Dorsolateral prefrontal cortex (tissue), 122 donors: ENCODE measurements at places on chromosomes 11 and 22.

GRCh38 chr11:133955945-133956421, 785 bp downstream of the IGSF9B start:
- DNase-seq, result no peak

- no peak for DNase-seq
Observed at GRCh38 chr11:75055511-75055910, 41.2 kb downstream of the OR2AT4 start.

DNA sequence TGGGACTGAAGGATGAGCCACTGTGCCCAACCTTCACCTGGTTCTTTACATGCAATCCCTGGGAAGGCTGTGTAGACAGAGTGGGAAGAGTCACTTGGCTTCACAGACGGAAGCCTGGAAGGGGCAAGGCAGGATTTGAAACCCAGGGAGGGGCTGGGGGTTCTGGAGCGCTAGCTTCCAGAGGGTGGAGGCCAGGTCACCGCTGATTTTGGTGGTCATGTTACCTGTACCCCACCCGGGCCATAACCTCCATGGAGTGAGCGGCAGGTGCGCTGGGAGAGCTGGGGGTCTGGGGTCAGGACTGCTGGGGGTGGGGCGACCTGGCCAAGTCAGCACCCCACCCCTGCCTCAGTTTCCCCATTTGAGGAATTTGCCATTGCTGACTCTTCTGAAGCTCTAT, 38.3 kb downstream of the PDGFB start:
- no peak for DNase-seq

DNA sequence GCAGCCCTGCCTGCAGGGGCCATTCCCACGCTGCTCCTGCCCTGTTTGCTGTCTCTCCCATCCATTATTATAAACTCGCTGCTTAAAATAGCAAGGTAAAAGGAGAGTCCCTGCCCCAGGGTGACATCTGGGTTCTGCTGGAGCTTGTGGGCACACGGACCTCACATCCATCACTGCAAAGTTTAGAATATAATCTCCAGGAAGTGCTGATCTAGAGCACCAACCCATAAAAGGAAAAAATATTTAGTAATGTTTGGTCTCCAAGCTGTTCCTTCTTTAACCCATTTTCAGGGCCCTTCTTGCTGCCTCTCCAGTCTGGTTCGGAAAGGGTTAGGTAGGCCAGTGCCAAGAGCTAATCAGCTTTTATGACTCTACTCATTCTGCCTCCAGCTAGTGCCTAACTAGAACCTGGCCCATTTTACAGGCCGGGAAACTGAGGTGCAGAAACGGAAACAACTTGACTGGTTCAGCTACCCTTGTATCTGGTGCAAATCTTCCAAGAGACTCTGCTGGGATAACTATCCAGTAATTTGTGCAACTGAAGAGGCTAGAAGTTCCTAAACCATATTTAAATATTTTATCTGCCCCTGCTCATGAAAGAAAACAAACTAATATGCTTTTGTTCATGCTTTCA, 37.5 kb downstream of the IRAG1 start:
- DNase-seq, result no peak

DNA sequence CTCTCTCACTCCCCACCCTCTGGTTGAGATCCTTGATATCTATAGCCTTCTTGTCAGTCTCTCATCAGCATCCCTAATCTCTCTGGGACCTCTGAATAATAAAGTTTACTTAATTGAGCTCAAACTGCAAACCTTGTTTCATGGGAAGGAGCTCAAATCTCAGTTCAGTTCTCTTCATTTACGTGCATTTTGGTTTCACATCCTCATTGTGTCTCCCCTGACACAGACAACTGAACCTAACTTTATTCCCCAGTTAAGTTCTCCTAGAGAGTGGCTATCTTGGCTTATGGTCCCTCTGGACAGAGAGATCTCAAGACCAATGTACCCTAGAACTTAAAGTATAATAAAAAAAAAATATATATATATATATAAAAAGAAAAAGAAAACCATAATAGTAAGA, 47.3 kb downstream of the NXPE2 start:
- DNase-seq, result no peak

DNA sequence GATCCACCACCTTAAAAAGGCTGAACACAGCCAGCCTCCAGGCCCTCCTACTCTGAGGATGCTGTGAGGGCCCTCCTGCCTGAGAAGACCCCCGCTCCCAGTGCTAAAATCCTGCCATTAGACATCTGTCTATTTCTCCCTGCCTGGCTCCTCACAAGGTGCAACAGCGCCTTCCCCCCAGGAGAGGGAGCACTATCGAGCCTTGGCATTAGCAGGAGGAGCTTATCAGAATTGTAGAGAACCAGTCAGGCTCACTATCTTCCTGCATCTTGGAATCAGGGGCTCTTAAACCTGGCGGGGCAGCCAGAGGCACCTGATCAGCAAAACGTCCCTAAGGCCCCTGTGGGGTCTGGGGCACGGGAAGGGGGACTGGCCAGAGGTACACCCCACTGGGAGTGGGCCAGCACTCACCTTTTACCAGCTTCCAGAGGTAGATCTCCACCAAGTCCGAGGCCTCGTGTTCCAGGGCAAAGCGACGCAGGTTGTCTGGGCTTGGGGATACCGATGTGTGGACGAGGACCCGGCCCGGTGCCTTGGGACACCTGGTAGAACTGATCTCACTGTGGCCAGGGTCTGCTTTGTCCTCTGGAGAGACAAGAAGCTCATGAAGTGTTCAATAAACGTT, 28.7 kb downstream of the CHRDL2 start:
- peak; percentile 37 for DNase-seq

DNA sequence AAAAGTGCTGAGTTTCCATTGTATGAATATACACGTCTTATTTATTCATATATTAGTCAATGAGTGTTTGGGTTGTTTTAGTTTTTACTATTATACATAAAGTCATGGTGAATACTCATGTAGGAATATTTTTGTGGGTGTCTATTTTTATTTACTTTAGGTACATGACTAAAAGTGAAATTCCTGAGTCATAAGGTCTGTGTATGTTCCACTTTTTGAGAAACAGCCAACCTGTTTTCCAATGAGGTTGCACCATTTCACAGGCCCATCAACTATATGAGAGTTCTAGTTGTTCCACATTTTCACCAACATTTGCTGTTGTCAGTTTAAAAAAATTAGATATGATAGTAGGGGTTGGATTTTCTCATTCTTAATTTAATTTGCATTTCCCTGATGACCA, 6.6 kb upstream of the OR6X1 start:
- no peak for DNase-seq

GRCh38 chr22:18000441-18001039, 23.8 kb downstream of the MICAL3 start:
- no peak for DNase-seq

DNA sequence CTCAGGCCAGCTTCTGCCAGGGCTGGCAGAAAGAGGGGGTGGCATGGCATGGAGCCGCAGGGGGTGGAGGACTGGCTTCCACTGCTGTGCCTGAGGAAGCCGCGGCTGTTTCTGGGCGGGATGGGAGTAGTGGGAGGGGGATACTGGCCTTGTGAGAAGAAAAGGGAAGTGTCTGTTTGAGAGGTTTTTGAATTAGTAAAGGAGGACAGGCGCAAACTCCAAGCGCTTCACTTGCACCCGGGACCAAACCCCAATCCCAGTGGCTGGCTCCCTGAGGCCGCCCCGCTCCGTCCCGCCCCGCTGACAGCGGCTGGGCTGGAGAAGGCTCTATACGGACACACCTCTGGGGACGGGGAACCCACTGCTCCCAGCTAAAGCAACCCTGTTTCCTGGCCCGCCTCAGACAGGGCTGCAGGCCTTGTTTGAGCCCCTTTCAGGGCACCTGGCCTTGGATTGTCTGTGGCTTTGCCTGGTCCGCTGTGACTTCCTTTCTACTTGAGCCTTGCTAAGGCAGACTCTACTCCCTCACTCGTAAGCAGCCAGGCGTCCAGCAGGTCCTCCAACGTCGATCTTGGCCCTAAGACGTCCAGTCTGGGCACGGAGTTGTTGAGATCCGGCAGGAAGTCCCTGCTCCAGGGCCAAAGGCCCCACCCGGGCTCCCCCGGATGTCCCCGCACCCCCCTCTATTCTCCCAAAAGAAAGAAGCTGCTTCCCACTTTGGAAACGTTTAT, 2.2 kb downstream of the APOA1 start:
- DNase-seq, result no peak

GRCh38 chr22:44449061-44449682, 48.9 kb downstream of the RTL6 start:
- DNase-seq, result no peak

GRCh38 chr22:30426388-30427353, 1.1 kb downstream of the MTFP1 start:
- DNase-seq, result peak; percentile 58

DNA sequence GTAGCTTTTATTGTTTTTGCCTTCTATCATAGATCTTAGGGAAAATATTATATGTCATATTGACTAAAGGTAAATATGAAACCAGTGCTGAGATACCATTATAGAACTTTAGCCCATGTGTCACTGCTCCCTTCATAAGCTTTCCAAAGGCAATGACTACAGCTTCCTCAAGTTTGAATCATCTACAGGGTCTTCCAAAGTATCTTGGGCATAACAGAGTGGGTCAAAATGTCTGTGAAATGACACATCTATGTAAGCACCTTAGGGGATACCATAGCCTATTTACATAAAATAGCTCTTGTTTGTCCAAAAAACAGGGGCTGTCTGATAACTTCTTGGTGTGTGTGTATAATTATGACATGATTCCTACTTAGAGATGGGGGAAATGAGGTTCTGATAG, 52.5 kb downstream of the RELT start:
- no peak for DNase-seq

GRCh38 chr22:19061471-19062138, 60.6 kb downstream of the DGCR2 start:
- DNase-seq, result no peak

- DNase-seq, result no peak
Observed at GRCh38 chr22:41262250-41262765, 21.6 kb upstream of the CHADL start.

GRCh38 chr11:101718402-101718801, 134.6 kb upstream of the TRPC6 start:
- DNase-seq, result no peak

GRCh38 chr11:60761436-60762190, 4.9 kb downstream of the MS4A15 start:
- no peak for DNase-seq

DNA sequence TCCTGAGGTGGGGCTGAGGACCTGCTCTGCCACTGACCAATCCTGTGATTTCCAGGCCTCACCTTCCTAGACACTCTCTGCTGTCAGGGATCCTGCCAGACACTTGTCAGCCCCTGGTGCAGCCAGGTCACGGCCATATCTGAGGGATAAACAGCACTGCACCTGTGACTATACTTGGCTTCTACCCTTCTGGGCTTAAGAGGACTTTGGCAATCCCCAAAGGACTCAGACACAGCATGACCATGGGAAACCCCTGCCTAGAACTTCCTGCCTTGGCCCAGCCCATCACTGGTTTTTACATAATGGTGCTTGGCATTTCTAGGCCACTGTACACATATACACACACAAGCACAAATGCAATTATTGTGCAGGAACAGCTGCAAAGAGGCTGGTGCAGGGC, 11.6 kb upstream of the OLFML1 start:
- no peak for DNase-seq

DNA sequence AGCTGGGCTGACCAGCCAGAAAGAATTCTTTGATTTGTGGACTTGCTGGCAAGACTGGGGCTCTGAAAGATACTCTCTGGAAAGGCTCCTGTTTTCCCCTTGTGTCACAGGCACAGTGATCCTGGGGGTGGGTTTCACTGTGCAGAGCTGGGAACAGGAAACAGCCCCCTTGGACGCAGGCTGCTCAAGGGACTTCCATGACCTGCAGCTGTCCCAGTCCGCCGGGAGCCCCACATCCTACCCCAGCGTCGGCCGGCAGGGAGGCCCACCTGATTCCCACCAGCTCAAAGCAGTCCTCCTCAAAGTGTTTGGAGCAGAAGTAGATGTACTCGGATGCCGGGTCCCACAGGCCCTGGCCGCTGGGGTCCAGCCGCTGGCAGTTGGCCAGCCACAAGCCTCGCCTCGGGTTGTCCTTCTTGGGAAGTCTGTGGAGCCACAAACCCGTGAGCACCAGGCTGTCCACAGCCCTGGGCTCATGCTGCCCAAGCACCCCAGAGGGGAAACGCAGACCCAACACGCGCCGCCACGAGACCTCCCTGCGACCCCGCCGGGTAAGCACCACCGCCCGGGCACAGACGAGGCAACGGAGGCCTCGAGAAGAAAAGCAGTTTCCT, 824 bp downstream of the THAP7 start:
- peak; percentile 24 for DNase-seq

DNA sequence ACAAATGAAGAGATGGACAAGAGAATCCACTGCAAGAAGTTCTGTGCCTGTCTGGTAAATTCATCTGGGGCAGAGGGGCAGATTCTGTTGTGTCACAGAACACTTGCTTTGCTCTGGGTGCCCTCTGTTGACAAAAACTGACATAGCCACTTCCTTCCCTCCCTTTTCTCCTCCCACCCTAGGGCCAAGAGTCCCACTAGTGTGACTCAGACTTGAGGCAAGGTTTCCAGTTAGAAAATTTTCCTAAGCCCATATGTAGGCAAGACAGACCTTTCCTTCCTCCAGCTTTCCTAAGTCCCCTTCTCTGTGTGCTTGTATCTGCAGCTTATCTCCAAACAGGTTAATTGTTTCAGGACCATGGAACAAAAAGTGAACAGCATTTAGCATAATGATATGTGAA, 106.8 kb downstream of the RBFOX2 start:
- no peak for DNase-seq

DNA sequence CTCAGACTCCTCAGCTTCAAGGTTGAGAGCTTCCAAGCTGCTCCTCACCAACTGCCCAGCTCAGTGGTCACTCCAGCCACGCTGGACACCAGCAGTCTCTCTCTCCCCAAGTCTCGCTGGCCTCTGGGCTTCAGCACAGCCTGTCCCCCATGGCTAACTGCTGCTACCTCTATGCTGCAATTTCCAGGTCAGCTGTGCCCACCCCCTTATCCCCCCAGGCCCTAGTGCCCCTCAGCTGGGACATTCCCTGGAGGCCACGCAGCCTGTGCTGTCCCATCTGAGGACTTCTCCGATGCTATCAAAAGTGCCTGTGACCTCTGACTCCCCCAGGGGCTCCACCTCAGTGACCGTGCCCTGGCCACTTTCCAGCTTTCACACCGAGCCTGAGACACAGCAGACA, 37.5 kb upstream of the PHF21B start:
- DNase-seq, result no peak

DNA sequence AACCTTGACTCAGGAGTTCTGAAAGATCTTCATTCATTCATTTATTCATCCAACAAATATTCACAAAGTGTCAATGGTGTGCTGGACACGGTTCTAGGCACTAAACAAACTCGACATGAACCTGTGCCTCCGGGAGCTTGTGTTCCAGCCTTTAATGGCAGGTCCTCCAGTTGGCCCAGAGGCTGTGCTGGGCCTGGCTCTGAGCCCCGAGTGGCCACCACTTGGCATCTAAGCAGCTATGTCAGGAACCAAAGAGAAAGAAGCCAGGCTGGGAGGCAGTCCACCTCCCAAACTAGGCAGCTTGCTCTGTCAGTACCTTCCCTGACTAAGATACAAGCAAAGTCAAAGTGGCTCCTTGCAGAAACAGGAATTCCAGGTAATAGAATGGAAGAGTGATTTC, 233.6 kb downstream of the BUD13 start:
- no peak for DNase-seq

- no peak for DNase-seq
Observed at GRCh38 chr11:67731583-67731982, 57.2 kb upstream of the ALDH3B2 start.

- no peak for DNase-seq
Observed at GRCh38 chr22:48096851-48097665, 1334.6 kb downstream of the TBC1D22A start.

- no peak for DNase-seq
Observed at GRCh38 chr11:86610559-86611341, 61.7 kb downstream of the ME3 start.

GRCh38 chr11:92222701-92223100, 1.9 kb upstream of the FAT3 start:
- no peak for DNase-seq

- DNase-seq, result no peak
Observed at GRCh38 chr11:70454197-70454767, 56.0 kb downstream of the CTTN start.
